ENCODE measurements at places on chromosomes 7 and 10.
A peak's percentile ranks its signal among the peaks of the same experiment; 100 is the strongest.

DNA sequence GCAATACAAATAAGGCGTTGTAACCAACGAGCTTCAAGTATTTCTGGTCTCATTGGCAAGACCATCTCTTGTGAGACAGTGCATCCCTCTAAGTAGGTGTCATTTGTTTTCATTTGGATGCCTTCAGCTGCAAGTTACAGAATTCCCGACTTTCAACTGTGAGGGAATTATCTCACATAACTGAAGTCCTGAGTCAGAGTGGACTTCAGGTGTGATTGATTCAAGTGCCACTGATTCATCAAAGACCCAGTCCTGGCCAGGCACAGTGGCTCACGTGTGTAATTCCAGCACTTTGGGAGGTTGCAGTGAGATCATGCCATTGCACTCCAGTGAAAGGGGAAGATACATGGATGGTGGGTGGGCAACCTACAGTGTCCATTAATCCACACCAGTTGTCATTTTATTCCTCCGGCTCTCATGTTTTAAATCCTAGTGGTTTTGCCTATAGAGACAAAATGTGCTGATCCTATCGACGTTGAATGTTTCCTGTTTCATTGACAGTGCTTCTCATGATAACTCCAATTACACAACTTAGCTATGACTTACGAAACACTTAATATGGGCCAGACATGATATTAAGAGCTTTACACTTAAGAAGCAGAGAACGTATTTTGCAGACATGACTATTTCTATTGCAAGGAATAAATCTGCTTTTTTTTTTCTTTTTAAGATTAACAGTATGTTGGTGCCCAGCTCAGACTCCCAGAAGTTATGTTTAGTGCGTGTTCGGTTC lies 268.0 kb downstream of the FRMD4A start:
- DNase-seq: no peak

DNA sequence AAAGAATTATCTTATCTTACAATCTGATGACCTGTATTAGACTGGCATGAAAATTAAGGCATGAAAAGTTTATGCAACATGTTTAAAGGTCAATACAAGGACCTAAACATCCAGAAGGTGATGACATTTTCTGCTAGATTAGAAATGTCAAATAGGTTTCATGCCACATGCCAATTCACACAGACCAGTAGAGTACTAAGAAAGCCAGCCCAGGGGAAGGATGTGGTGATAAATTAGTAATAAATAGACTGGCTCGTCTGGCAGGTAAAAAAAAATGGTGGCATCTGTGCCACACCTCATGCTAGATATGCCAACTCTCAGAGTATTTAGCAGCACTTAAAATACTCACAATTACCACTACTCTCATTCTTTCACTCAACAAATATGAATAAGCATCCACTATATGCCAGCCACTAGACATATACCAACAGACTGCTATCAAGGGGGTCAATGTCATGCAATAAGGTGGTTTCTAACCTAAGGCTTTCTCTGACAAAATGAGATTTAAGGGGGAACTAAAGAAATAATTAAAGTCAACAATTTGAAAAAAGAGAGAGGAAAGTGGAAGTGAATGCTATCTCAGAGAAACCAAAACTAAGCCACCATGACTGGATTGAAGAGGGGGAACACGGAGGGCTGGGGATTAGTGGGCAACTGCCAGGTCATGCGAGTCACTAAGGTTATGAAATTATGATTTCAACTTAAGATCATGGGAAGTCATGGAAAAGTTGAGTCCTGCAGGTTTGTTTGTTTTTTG lies 83.5 kb downstream of the SGMS1 start:
- no peak for DNase-seq

DNA sequence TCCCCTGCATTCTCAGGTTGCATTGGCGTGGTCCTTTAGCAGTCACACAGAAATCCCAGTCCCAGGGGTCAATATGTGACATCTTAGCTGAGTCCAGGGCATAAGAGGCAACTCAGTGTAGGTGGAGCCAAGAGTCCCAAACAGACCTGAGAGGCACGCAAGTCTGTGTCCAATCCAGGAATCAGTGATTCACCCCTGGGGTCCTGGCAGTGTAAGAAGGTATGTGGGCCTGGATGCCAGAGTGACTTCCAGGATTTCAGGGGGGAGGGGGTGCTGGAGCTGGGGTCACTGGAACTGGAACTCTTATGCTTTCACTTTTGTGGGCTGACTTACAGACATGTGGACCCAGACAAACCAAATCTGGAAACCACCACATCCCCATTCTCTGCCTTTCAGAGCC lies 26.8 kb downstream of the FRMPD2 start:
- DNase-seq: no peak

DNA sequence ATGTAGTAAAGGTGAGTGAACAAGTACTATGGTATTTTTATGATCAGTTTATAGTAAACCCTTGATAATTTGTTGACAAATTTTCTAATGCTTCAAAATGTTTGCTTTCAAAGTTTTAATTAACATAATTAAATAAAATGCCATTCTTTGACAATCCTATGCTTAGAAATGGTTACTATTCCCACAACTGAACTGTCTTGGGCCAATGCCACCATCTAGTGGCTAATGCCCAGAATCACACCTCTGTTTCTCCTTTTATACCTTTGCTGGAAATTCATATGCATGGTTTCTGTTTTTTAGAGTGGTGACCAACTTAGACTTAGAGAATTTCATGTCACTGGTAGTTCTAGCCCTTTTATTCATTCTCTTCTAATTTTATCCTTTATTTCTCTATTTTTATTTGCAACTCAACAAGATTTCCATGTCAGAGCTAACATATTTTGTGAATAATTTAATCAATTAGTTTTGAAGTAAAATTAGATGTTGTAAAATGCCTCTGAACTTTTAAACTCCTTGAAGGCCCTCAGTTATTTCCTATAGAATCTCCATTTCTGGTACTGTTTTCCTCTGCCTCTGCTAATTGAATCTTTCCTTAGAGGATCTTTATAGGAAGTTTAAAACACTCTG lies 31.1 kb downstream of the PCGF5 start:
- DNase-seq: peak; percentile 15

DNA sequence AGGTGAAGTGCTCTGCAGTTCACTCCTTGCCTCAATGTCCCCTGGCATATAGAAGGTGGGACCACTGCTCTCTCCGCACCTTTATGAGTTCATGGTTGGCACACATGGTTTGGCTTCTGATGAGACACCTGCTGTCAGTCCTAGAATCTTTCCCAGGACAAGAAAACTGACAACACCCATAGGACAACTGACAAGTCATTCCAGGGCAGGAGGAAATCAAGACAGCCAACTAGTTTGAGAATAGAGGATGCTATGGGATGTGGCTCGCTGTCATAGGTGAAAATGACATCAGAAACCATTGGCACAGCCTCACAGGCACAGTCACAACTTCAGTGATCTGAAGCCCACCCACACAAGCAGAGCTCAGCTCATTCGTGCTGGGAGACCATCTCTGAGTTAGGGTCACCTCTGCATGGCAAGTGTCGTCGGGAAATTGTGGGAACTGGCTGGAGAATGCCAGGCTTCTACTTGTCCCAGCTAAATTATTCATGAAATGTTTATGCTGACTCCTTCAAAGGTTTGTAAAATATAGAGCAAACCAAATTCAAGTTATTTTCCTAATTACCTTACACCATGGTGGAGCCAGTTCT lies 762.4 kb downstream of the GRID1 start:
- no peak for DNase-seq

- DNase-seq: no peak
Measured at GRCh38 chr10:7550013-7550412, 116.8 kb downstream of the ITIH5 start.
